ENCODE measurements at places on chromosomes 5 and 9.

- DNase-seq, result peak; percentile 48
Observed at GRCh38 chr9:137222190-137223077, at the start of gene RNF208. TSS of gene RNF208 (minus strand) at chr9:137222240. CDS start at chr9:137221212, 1,028 bp downstream.

GRCh38 chr5:665541-665955, 27.6 kb downstream of the TPPP start:
- peak; percentile 29 for DNase-seq

DNA sequence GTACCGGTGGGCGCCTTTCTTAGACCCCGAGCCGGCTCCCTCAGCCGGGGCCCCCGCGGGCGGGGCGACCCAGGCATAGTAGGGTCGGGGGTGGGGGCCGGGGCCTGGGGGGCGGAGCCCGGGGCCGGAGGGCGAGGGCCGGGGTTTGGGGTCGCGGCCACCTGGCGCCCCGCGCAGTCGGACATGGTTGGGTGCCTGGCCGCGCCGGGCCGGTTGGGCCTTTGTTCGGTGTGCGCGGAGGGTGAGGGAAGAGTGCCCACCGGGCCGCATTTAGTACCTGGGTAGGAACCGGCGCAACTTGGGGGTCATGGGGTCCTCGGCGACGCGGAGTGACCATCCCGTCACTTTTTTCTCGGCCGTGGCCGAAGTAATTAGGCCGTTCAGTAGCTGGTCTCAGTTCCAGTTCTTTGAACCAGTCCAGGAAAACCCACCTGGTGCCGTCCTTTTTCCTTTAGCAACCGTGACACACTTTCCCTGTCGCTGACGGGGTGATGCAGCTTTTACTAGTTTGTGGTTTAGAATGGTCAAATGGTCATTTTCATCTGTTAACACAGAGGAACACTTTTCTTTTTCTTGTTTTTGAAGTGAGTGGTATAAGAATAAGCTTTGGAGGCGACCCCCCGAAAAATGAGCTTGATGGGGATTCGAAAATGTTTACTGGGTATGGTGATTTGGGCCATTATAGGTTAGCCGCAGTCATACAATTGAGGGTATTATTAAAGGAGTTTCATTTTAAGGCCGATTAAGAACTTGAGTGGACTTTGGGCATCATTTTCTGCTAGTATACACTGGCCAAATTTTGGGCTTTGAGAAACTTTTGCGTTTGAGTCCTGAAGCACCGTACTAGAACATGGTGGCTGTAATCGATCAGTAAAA, 589 bp downstream of the CKS2 start:
- no peak for DNase-seq

DNA sequence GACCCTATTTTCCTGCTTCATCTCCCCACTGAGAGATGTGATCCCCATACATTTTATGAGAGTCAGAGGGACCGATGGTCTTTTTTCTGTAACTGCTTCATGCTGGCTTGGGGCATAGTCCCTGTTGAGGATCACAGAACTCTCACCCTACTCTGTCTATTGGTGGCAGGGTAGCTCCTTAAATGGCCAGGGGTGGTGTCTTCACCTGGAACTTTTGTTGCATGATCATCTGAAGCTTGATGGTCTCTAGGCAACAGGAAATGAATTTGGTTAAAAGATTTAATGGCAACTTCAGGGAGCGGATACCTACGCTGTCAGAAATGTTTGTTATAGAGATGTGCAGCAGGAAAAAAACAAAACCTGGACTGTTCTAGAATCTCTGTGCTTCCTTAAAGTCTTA, 87.0 kb upstream of the GLIS3 start:
- DNase-seq, result no peak

DNA sequence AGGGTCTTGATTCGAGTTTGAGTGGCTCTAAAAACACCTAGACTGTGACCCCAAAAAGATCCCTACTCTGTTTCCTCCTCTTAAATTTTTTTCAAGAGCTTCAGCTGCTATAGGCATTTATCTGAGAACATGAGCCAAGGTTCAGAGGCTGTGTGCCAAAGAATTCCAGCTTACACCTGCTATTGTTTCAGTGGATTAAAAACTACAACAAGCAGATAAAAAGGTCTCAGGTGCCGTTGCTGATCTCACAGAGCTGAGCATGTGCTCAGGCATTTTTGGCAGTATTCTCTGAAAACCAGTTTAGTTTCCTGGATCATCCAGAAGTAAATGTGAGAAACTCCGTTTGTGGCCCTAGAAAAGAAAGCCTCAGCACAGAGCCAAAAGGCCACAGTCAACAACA, 349.2 kb downstream of the DEPDC1B start:
- DNase-seq, result no peak

- DNase-seq, result peak; percentile 54
Observed at GRCh38 chr5:133116601-133117000, 64.8 kb downstream of the HSPA4 start.

DNA sequence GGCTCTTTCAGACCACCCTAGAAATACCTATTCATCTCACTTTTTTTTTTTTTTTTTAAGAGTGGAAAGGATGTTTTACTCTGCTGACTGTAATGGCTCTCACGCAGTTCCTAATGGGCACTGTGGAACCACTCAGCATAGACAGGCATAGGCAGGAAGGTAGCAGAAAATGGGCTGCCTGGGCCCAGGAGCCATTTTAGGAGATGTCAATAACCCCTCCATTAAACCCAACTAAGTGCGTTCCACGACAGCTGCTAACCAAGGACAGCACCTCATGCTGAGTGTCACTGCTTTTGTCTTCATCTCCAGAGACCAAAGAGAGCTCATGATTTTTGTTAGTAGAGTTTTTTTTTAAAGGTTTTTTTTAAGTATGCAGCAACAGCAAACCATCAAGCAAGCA, 15.3 kb downstream of the MAP1B start:
- DNase-seq, result no peak

- no peak for DNase-seq
Observed at GRCh38 chr5:108418197-108418596, 36.3 kb upstream of the FBXL17 start.

DNA sequence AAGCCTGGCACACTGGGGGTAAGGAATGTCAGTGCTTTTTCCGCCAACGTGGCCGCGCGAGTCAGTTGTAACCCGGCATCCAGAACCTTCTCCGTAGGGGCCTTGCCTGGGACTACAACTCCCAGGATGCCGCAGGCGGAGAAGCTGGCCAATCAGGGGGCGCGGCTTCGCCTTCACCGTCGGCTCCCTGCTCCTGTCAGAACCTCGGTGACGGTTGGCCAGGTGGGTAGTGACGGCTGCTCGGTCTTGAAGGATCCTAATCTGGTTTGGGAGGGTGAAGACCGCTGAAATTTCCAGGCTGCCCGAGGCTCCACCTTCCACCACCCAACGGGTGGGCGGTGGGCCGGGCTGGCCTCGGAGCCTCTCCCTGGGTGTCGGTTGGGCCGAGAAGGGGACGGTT, at the start of gene C5orf58:
C5orf58 (plus strand) TSS at position 200 of the 400 bp plus-strand sequence. CDS start 1,992 bp downstream, outside the sequence.
- no peak for DNase-seq

DNA sequence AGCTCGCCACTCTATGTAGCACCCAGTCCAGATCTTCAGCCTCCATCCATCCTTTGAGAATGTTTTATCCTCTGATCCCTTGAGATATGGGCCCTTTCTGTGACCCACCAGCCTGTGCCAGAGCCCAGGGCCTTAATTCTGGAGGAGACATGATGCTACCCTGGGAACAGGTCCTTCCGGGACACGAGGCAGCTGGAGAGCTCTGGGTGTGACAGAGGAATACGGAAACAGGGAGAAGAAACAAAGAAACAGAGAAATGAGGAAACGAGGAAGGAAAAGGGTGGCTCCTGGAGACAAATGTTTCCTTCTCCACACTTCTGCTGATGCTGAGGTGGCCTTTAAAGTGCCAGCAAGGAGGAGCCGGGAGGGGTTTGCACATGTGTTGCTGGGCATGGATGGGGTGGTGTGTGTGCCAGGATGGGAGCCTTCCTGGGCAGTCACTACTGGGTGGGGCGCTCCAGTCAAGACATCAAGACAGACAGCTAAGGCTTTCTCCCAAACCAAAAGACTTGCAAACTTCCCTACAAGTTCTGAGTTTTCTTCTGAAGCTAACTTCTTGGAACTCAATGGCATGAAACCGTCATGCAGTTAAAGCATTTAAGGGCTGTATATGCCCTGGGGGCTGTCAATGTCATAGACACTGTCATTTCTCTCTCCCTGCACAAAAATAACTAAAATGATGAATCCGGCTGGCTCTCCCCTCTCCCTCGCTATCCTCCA, 22.8 kb upstream of the MARCHF6 start:
- no peak for DNase-seq

GRCh38 chr5:135539430-135540005, 3.8 kb upstream of the NEUROG1 start:
- DNase-seq, result no peak

DNA sequence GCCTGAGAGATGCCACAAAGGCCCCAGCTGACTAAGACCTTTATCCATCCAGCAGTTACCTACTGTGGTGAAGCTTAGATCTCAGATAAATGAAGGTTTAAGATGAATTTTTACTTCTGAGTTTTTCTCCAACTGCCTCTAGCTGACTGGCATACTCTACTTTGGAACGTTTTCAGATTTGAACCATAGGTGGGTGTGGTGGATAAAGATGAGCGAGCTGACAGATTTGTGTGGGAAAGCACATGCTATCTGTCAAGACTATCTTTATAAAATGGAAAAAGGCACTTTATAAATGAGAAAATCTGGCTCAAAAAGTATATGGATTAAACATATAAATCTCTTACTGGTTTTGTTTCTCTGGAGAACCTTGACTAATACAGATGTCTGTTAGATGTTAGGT, 160.8 kb downstream of the MCTP1 start:
- no peak for DNase-seq

DNA sequence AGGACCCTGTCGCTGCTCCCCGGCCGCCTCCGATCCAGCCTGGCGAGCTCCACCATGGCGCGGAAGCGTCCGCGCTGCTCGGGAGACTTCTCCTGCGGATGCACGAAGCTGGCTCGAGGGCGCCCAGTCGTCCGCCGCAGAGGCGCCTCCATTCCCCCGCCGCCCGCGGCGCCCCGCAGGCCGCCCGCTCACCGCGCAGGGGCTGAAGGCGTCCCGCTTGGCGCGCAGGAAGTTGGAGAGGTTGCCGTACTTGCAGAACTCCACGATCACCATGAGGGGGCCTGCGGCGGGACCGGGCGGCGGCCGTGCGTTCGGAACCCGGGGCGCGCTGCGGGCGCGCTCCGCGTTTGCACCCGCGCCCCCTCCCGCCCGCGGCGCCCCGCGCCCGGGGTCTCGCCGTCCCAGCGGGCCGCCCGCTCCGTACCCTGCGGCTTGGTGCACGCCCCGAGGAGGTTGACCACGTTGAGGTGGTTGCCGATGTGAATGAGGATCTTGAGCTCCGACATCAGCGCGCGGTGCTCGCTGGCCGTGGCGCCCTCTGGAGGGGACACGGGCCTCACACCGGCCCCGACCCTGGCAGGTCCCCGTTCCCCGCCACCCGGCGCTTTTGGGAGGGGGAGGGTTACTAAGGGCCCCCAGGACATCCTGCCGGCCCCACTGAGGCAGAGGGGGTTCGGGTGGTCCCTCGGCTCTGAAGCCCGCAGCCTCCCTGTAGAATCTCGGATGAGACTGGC, 27.7 kb upstream of the SCGB3A1 start:
- peak; percentile 75 for DNase-seq

GRCh38 chr5:135223404-135223803, 175.6 kb downstream of the MACROH2A1 start:
- no peak for DNase-seq

- DNase-seq, result no peak
Observed at GRCh38 chr5:78547731-78548615, 100.6 kb downstream of the LHFPL2 start.

- DNase-seq, result no peak
Observed at GRCh38 chr9:80062567-80062966, 490.8 kb downstream of the TLE4 start.

DNA sequence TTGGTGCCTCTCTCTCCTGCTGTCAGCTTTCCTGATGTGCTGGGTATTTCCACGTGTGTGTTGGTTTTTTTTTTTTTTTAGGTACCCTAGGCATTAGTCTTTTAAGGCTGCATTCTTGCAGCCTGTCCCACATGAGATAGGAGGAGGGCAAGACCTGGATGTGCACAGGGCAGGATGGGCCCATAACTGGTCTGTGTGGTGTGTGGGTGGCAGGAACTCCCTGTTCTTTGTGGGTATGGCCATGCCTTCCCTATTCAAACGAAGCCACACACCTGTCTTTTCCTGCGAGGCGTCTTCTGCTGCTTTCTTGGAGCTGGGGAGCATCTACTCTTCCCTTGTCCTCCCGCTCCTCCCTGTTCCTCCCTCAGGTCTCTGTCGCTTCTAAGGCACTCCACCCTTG, 6.8 kb downstream of the SYK start:
- no peak for DNase-seq

GRCh38 chr9:108430655-108431054, 425.1 kb downstream of the ACTL7B start:
- DNase-seq, result no peak

GRCh38 chr5:57650360-57651069, 167.9 kb upstream of the ACTBL2 start:
- DNase-seq, result peak; percentile 59

GRCh38 chr9:109422641-109423040, 75.5 kb downstream of the PTPN3 start:
- no peak for DNase-seq

DNA sequence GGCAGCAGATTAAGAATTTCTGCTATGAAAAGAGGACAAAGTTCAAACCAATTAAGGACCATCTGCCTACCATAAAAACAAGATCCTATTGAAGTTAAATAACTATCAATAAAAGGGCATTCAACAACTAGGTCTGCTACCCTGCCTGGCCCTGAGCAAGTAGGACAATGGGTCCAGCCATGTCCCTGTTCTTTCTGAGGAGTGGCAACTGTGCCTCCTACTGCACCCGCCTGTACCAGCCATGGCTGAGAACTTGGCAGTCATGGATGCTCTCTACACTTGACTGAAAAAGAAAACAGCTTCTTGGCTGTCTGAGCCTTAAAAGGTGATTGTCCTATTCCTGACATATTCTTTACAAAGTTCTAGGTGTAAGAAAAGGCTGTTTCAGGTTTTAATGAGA, 652.4 kb downstream of the PDE4D start:
- no peak for DNase-seq
